ENCODE measurements at places on chromosomes 12 and 14. TPM values are rescaled to one million over a fixed set of nuclear protein-coding genes. Genes with fewer than 3 reads are reported as not detected.

Gene TROAP
- total RNA-seq, result 3.4 TPM

Gene CLECL1
- not detected for total RNA-seq

Gene AP1G2
- 10.2 TPM for total RNA-seq

Gene IFNG
- total RNA-seq, result not detected

Gene NDRG2
- 1.0 TPM for total RNA-seq

Gene SYCP3
- total RNA-seq, result 0.33 TPM

Gene KCNA1
- total RNA-seq, result not detected

Gene LGR5
- 2.2 TPM for total RNA-seq

Gene DIP2B
- total RNA-seq, result 34.1 TPM

Gene LRRC10
- not detected for total RNA-seq

Gene MMP14
- 445 TPM for total RNA-seq

Gene TXNRD1
- 1,049 TPM for total RNA-seq

Gene CD163
- total RNA-seq, result not detected

Gene CLEC1B
- total RNA-seq, result not detected

Gene SRGAP1
- 17.6 TPM for total RNA-seq

Gene SPTLC2
- 33.6 TPM for total RNA-seq

Gene KRT79
- total RNA-seq, result not detected

Gene LRRK2
- total RNA-seq, result 12.3 TPM

Gene ADCY6
- total RNA-seq, result 107 TPM

Gene AREL1
- 38.1 TPM for total RNA-seq

Gene EFS
- total RNA-seq, result 15.0 TPM

Measured in smooth muscle cell of the pulmonary artery (primary cell).